NCI-H748 treated with DMSO at 0.1 percent for 48 hours (cell line): ENCODE measurements at places on chromosomes 12 and 14.

DNA sequence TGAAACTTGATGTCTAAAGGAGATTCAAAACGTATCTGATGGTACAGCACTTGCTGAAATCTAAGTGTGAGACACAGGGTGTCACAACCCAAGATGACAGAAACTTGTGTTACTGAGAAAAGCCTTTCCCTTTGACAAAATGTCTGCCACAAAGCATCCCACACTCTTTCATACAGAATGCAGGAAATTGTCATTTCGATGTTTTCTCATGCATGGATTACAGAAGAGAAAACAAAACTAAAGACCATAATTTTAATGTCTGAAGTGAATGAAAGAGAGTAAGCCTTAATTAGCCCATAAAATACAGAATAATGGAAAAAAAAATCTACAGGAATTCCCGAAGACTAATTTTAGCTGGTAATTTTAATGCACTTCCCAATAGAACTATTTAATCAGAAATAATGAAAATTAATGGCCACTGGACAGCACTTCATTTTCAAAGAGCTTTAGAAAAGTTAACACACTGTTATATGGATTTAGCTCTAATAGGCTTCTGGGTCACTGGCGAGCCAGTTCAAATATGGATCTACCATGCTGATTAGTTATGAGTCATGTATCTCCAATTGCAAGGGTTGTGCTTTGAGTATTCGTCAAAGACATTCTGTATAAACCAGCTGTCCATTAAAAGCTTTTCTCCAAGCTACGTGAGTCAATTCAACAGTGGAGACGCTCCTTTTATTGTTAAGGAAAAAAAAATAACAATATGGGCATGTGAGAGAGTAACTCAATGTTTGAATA, 656.7 kb downstream of the SLC16A7 start:
- DNase-seq, result no peak

- no peak for DNase-seq
These were observed 910 bp upstream of the SRP54 start for GRCh38 chr14:34981743-34982420.

DNA sequence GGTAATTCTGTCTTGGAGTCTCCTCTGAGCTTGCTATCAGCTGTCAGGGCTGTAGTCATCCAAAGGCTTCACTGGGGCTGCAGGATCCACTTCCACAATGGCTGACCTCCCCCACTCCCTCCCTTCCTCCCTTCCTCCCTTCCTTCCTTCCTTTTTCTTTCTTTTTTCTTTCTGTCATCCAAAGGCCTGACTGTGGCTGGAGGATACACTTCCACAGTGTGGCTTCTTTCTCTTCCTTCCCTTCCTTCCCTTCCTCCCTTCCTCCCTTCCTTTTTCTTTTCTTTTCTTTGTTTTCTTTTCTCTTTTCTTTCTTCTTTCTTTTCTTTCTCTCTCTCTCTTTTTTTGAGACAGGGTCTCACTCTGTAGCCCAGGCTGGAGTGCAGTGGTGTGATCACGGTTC, 30.6 kb downstream of the ARF6 start:
- no peak for DNase-seq

GRCh38 chr12:57124261-57124877, 3.9 kb upstream of the LRP1 start:
- DNase-seq, result peak; percentile 78

- no peak for DNase-seq
These were observed 1168.4 kb downstream of the TMEM121 start for GRCh38 chr14:106694638-106695393.

GRCh38 chr14:50320283-50320682, 8.2 kb downstream of the DMAC2L start:
- DNase-seq, result no peak

DNA sequence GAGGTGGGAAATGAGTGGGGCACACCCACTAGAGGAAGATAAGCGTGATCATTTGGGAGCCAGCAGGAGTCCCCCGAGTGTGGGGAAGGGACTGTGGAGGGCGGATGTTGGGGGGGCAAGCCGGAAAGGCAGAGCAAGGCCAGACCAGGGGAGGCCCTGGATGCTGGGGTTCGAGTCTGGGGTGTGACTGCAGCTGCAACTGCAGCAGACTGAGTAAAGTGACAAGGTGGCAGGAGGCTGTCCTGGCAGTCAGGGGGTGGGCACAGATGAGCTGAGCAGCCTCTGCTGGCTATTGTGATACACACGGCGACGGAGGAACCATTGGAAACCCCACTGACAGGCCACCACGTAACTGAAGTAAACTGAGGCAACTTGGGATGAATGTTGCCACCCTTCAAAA, 110.2 kb downstream of the LGMN start:
- DNase-seq, result no peak

- DNase-seq, result no peak
These were observed 56.6 kb upstream of the ERGIC2 start for GRCh38 chr12:29437575-29437974.

GRCh38 chr12:76031081-76031413, 529 bp downstream of the PHLDA1 start:
- DNase-seq, result no peak

DNA sequence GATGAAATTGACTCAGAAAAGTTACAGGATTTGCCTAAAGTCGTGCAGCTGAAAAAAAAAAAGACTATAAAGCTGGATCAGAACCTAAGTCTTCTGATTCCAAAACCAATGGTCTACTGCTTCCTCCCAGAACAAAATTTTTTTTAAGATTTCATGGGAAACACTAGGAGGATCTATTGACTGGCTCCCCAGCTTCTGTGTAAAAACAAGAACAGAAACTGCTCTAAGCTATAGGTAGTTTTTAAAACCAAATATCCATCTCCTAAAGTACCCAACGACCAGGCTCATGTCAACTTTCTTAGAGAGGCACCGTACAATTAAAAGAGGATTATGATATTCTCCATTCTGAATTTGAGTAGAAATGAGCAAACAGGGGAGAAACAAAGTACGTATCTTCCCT, 9.4 kb downstream of the FMNL3 start:
- DNase-seq, result no peak

GRCh38 chr12:15230137-15230536, 8.9 kb upstream of the RERG start:
- no peak for DNase-seq

- DNase-seq, result no peak
These were observed 118.5 kb upstream of the C14orf180 start for GRCh38 chr14:104460791-104461651.

- no peak for DNase-seq
These were observed 41.1 kb downstream of the TMEM63C start for GRCh38 chr14:77222546-77223225.

DNA sequence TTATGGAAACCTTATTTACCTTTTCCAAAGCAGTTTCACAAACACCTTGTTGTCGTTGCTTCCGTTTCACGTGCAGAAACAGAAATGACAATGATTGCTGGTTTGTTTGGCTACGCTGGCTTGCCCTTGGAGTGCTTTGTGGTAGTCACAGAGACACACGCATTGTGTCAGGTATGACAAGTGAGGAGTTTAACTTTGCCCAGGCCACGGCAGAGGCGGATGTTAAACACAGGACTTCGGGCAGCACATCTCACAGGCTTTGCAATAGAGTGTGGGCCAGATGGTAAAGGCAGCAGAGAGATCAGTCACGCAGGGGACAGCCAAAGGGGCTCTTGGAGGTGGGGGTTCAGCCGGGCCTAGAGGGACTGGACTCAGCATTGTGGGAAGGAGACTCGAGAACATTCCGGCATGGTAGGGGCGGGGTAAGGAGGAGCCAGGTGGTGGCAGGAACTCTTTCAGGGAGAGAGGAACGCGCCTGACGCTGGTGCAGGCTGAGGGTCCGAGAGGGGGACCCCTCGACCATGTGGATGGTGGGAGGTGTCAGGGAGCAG, 59.8 kb upstream of the KCNA1 start:
- DNase-seq, result no peak

DNA sequence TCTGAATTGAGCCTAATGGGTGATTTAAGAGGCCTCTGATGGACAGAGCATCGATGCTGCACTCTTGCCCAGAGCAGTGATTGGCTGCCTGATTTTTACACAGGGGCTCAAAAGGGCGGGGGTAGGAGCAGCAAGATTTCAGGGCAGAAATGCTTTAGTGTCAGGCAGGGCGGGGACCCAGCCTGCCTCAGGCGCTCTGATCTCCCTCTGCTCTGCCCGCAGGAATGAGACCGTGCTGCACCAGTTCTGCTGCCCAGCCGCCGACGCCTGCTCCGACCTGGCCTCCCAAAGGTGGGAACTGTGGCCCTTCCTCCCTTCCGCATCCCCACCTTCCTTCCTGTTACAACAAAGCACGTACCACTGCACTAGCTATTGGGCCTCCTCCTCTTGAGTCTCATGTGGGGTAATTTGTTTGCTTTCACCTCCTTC, 32.4 kb downstream of the IQSEC3 start:
- DNase-seq, result no peak

- no peak for DNase-seq
These were observed 25.9 kb downstream of the PKP2 start for GRCh38 chr12:32870716-32871115.

- no peak for DNase-seq
These were observed 1005.0 kb downstream of the GALC start for GRCh38 chr14:86987966-86988365.

DNA sequence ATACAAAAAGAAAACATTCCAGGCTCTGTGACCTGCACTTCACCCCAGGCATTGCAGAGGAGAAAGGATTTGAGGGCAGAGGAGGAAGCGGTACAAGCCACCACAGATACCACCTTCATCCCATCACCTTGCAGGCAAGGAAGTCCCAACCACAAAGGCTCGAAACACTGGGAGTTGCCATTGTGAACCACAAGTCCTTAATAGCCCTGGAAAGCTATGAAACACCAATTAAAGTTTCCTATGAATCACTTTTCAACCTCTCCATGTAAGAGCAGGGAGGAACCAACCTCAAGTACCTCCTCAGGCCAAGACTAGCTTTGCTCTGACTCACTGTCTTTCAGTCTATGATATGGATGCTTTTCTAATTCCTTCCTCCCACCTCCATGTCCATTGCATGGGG, 27.0 kb downstream of the MAP3K9 start:
- DNase-seq, result no peak

DNA sequence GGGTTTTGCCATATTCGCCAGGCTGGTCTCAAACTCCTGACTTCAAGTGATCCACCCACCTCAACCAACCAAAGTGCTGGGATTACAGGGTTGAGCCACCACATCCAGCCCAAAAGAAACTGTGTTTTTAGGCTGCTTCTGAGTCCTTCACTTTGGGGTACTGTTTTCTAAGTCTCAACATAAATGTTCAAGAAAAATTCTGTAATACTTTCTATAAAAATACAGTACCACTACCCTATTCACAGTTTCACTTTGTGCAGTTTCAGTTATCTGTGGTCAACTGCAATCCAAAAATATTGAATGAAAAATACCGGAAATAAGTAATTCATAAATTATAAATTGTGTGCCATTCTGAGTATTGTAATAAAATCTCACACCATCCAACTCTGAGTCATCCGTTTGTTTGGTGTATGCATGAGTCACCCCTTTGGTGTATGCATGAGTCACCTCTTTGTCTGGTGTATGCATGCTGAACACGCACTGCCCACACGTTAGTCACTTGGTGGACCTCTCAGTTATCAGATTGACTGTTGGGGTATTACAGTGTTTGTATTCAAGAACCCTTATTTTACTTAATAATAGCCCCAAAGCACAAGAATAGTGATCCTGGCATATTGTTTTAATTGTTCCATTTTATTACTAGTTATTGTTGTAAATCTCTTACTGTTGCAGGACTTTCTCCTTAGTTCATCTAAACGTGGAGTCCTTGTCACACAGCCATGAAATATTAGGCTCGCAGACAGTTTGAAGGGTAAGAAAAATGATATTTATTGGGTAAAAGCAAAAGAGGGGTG, 190.2 kb downstream of the FSCB start:
- peak; percentile 68 for DNase-seq

- no peak for DNase-seq
These were observed 1.2 kb upstream of the RAN start for GRCh38 chr12:130870442-130871285.

- no peak for DNase-seq
These were observed 59.1 kb upstream of the NAP1L1 start for GRCh38 chr12:76143343-76144244.

DNA sequence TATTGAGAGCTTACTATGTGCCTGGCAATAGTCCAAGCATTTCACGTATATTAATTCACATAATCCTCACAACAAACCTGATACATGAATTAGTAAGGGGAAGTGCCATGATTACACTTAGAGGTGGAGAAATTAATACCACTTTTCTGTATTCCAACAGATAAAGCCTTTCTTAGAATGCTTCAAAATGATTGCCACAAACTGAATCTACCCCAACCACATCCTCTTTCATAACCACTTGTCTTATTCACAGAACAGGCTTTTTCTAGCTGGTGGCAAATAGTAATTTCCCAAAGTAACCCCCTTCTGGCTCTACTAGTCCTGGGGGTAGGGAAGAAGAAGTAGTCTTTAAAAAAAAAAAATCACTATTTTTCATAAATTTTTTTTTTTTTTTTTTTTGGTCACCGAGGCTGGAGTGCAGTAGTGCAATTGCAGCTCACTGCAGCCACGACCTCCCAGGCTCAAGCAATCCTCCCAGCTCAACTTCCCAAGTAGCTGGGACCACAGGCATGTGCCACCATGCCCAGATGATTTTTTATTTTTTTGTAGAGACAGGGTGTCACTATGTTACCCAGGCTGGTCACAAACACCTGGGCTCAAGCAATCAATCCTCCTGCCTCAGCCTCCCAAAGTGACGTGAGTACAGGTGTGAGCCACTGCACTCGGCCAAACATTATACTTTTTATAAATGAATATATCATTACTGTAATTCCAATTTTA, 59.0 kb upstream of the ARID2 start:
- no peak for DNase-seq

DNA sequence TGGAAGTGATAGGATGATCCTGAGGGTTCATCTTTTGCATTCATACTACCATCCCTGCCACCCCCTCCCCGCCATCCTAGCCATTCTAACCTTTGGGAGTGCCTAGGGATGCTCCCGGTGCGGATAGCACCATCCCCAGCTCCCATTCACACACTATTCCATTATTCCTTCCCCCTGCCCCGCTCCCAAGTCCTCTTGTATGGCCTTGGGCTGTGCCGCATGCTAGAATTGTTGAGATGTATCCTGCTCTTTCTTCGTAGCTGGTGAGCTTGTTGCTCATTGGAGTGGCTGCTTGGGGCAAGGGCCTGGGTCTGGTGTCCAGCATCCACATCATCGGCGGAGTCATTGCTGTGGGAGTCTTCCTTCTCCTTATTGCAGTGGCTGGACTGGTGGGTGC, 644 bp downstream of the TSPAN31 start:
- DNase-seq, result no peak

GRCh38 chr12:81257947-81258551, 180.2 kb downstream of the ACSS3 start:
- peak; percentile 87 for DNase-seq

DNA sequence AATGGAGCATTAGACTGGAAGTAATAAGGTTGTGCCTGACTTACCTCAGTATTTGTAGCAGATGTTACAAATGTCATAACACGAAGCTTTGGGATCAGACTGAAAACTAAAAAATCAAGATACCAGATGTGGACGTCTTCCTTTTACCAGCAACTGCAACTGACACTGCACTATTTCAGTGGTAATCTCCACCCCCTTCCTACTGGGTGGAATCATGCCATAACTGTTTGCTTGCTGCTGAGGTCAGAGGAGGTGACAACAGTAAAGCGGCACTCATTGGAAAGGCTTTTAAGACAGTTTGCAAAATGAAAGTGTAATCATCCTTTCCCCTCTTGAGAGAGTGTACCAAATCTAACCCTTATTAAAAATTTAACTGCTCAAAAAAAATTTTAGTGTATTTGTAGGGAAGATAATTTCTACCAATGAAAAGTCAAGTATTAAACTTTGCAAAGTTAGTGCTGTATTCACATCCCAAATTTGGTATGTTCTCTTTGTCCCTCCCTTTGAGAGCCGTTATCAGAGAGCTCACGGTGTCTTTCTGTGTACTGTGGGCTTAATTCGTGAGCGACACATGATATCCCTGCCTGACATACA, 420.7 kb downstream of the NPAS3 start:
- DNase-seq, result no peak

- no peak for DNase-seq
These were observed 471.9 kb downstream of the RPS29 start for GRCh38 chr14:49114161-49114893.
